NCI-H1048 (cell line): ENCODE measurements at places on chromosomes 7 and 10.

DNA sequence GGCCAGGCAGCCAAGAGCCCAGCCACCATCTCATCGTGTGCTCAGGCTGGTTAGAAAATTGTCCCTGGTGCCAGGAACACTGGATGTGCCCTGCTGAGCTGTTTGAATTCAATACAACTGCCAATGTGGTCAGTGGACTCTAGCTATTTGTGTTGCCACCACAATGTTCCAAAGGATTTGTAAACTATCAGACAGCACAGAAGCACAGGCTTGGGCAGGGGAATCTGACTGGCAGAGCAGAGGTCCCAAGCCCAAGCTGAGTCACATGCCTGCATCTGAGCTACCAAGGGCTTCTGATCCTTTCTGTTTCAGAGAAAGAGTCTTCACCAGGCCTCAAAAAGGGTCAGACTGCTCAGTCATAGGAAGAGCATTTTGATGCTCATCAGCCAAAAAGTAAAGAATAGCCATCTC, 232.1 kb upstream of the SEMA3C start:
- DNase-seq, result no peak

DNA sequence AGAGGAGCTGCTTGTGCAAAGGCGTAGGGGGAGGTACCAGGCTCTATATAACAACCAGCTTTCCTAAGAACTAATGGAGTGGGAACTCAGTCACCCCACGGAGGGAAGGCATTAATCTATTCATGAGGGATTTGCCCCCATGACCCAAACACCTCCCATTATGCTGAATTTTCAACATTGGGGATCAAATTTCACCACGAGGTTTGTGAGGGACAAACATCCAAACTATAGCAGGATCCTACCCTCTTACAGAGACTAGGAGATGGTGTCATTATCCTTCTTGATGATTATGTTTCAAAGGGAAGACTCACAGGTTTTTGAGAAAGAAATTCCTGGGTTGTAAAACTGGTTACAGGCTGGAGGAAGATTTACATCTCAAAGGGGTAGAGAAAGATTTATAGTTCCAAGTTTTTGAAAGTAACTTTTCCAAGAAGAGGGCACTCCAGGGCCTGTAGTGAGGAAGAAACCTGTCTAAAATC, 295.0 kb upstream of the DKK1 start:
- DNase-seq, result no peak

- no peak for DNase-seq
Observed at GRCh38 chr10:77821551-77821950, 105.0 kb downstream of the DLG5 start.

DNA sequence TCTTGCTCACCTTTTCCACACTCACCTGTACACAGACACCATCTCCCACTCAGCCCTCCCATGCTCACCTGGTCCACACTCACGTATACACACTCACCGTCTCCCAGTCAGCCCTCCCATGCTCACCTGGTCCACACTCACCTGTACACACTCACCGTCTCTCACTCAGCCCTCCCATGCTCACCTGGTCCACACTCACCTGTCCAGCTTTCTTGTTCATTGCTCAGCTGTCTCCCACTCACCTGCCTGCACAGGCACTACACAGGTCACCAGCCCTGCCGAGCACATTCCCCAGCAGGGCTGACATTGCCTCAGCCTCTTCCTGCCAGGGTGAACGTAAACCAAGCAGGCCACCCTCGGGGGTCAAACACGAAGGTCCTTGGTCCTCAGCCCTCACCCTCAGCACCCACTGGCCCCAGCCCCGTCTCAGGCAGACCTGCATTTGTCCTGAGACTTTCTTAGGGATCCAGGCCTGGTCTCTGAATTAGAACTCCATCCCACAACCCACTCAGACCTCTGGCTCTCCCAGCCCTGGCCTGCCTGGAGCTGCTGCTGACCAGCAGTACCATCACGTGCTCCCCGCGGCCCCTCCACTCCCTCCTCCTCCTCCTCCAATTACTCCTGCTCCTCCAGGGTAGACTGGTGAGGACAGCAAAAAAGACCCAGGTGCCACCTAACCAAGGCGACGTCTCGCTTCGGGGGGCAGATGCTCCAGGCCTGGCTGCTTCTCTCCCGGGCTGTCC, 12.8 kb upstream of the DNAAF5 start:
- no peak for DNase-seq

- DNase-seq, result no peak
Observed at GRCh38 chr7:18497800-18498199, 2.3 kb downstream of the HDAC9 start.

GRCh38 chr10:36232935-36233334, 590.8 kb upstream of the FZD8 start:
- DNase-seq, result no peak

DNA sequence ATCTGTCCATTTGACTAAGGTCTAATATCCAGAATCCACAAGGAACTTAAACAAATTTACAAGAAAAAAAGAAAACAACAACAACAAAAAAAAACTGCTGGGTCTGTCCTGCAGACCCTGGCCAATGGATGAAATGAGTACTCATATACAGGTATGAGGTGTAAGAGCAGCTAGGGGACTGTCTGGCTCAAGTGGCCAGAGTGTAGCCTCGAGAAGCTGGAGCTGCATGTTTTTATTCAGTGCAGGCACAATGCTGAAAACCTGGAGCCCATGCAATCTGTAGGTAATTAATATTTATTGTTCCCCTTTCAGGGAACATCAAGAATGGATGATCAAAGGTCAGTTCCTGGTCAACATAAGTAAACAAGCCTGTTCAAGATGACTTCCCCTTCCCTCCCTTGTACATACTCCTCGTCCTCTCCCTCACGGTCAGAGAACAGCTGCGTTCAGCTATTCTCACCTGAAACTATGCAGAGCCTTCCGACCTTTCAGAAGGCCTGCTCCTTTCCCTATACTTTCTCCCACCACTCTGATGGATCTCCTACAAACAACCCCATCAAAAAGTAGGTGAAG, 15.5 kb downstream of the CYP2C19 start:
- no peak for DNase-seq

DNA sequence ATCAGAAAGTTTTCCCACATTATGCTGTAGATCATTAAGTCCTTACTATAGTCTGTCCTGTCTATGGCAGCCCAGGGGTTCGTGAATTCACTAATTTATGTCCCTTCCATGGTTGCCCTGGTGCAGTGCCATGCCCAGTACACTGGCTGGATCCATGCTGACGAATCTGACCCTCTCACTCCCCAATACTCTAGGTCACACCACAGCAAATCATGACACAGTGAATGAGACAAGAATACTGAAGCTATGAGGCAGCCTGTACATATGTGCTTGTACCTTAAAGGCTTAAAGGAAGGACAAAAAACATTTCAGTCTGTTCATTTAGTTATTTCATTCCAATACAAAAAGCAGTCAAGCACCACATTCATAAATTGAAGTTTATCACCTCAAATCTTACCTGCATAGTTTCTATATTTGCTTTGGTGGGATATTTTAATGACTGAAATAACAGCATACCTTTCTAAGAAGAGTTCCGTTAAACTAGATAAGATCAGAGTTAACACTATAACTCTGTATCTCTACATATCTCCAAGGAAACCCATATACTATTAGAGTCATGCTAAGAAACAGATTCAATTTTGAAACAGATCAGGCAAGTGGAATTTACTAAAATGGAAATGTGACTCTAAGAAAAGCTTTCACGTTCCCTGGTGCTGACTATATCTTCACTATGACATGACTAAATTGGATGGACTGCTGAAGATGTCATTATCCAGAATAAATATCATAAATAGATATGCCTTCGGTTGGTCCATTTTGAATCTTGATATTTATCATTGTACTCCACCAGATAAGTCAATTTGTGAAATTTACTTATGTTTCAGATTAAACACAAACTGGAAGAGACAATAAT, 36.7 kb downstream of the OSBPL3 start:
- DNase-seq, result no peak

DNA sequence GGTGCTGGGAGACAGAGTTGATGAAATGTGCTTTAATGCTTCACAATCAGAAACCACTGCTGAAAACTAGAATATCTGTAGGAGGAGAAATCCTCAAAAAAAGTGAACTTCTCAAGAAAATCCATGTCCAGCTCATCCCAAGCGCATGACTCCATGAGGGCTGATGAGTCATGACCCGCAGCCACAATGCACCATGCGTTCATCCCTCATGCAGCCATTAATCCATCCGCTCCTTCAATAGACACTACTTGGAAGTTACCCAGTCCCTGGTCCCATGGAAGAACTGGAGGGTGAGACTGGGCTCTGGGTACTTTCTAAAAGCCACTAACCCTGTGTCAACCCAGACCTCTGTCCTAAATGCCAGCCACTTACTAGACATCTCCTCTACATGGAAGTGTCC, 24.4 kb downstream of the TMEM273 start:
- no peak for DNase-seq

DNA sequence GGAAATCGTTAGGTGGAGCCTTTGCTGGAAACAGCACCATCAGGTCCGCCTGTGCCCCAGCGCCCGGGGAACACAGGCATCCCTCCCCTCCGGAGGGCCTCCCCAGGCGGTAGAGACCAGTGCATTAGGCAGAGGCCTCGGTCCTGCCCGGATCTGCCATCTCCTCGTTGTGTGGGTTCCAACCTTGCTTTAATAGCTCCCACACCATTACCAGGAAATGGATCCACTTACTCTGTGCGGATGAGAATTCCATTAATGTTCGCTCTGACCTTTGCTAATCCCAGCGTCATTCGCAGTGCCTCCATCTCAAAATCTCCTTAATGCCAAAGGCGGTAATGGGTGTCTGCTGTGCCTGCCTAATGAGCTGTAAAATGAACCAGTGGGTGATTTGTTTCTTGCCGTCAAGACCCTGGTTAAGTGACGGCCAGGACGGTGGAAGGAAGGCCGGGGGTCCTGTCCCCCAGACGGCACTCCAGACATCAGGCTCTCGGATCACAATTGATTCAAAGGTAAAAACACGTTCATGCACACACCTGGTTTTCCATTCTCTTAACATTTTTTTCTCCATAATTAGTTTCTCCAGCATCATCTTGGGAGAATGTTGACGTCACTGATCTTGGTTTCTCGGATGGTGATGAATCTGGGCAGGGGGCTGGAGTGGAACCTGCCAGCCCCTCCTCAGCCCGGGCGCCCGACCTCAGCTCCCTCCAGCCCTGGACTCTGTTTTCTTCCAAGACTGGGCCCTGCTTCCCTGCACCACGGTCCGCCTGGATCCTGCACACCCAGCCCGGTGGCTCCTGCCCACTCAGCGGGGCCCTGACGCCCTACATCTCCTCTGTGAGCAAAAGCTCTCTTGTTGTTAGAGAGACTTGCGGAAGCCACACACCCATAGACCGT, 22.8 kb upstream of the FAM20C start:
- DNase-seq, result no peak

DNA sequence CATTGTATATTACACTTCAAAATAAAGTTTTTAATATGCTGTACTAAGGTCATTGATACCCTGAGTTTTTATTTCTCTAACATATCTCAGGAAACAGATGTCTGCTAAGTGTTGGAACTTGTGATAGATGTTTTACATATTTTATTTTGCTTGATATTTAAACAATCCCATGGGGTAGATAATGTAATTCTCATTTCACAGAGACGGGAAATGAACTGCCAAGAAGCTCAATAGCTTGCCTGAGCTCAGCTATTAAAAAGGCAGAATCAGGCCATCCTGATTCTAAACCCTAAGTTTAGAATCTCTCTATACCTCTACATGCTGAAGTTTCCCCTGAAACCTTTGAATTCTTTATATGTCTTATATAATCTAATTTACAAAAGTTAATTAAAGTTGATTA, 126.3 kb downstream of the LRRC18 start:
- DNase-seq, result no peak

DNA sequence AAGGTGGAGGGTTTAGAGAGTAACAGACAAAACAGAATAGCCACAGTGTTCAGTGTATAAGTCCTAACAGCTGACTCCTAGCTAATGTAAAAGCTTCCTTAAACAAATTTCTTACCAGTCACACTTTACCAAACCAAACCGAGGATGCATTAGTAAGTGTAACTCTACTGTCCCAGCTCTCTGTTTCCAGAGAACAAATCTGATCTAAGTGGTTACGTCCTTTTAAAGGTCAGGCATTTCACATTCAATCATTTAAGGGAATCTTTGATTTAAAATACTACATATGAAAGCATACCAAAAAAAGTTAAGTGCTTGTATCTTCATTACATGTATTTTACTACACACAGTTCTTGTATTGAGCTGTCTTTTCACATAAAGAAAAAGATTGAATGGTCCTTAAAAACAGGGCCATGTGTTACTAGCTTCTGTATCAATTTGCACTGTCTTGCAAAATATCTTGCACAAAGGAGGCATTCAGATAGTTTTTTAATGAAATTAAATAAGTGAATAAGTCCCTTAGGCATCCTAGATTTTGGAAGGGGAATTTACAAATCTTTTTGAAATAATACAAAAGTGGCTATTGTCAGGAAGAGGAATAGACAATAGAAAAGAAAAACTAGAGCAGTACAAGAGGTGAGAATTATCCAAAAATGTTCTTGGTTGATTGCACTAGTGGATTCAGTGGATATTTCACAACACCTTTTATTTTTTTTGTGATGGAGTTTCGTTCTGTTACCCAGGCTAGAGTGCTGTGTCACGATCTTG, 58.4 kb upstream of the SPOCK2 start:
- no peak for DNase-seq

- DNase-seq, result no peak
Observed at GRCh38 chr7:83211685-83212084, 49.0 kb upstream of the PCLO start.

DNA sequence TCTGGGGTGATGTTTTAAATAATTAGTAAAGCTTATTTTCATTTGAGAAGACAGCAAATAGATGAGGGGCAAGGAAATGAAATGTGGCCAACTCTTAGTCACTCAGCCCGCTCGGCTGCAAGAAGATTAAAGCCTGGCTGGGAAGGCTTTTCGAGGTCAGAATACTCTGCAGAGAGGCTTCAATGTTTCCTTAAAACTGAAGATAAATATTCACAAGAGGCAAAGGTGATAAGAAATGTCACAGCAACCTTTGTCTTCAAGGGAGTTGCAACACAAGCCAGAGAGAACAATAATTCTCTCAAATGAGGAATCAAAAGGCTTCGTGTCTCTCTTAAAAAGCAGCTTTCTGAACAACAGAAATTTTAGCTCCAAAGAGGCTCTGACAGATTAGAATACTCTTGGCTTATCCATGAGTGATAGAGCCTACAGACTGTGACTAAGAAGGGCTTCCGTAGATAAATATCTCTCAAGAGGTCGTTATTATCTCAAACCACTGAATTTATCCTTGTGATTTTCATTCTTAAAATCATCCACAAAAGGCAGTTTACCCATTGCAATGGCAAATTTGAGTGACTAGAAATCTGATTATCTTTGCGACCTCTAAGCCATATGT, 92.5 kb downstream of the KLF6 start:
- DNase-seq, result no peak

- peak; percentile 5 for DNase-seq
Observed at GRCh38 chr7:52017802-52018679, 701.4 kb upstream of the COBL start.

DNA sequence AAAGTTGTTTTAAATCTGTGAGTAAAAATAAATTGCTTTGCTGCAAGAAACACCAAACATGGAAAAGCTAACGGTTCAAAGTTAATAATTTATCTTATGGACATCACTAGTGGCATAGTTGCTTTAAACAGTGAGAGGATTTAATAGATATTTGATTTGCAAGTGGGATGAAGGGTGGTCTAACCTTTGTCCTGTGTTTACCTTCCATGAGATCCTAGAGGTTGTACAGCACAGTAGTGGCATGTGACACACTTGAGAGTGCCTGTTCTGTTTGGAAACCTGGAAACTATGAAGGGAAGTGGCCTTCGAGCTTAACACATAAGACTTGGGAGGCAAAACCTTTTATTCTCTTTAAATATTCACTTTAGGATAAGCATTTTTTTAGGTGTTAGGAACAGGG, 16.0 kb downstream of the EGFR start:
- no peak for DNase-seq
